NCI-H2081 (cell line): ENCODE measurements at places on chromosomes 4 and X.

DNA sequence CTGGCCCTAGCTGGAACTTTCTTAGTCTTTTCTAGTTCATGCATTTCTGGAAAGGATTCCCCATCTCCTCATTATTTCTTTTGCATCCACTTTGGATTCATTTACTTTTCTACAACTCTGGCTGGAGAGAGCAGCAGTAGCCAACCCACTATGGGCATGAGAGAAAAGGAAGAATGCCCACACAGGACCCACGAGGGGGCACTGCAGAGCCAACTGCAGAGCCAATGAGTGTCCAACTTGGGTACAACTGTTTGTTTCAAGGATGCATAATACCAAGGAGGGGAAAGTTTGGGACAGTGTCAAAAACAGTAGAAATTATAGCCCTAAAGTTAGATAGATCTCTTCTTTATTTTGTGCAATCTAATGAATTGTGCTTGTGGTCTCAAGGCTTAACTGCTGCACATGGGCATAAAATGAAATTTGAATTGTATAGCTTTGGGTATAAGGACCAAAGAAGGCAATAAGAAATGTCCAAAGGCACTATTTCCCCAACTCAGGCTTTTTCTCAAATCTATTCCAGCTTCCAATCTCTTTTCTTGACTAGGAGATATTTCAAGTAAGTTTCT, 230.6 kb downstream of the NSUN7 start:
- no peak for DNase-seq

DNA sequence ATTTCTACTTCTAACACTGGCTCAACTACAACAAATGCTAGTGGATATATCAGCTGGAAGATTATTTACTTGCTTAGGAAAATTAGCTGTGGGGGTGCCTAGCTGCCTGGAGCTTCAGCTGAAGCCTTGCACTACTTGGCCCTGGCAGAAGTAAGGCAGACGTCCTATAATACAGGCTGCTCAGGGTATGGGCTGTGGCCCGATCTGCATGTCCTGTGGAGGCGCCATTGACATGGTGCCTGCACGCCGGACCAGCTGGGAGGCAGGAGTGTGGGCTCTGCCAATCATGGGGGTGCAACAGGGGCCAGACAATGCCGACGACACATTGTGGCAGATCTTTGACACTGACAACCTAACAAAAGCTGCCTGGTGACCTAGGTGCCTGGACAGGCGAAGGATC, 31.6 kb upstream of the UCP1 start:
- DNase-seq = no peak

- no peak for DNase-seq
These were observed 138.9 kb downstream of the NPNT start for GRCh38 chr4:106034220-106034619.

- DNase-seq = no peak
These were observed 256.8 kb downstream of the DHRSX start for GRCh38 chrX:2243913-2244460.

- no peak for DNase-seq
These were observed 30.2 kb downstream of the NEK1 start for GRCh38 chr4:169582203-169582602.

- no peak for DNase-seq
These were observed 368.8 kb downstream of the GASK1B start for GRCh38 chr4:157803845-157804521.

DNA sequence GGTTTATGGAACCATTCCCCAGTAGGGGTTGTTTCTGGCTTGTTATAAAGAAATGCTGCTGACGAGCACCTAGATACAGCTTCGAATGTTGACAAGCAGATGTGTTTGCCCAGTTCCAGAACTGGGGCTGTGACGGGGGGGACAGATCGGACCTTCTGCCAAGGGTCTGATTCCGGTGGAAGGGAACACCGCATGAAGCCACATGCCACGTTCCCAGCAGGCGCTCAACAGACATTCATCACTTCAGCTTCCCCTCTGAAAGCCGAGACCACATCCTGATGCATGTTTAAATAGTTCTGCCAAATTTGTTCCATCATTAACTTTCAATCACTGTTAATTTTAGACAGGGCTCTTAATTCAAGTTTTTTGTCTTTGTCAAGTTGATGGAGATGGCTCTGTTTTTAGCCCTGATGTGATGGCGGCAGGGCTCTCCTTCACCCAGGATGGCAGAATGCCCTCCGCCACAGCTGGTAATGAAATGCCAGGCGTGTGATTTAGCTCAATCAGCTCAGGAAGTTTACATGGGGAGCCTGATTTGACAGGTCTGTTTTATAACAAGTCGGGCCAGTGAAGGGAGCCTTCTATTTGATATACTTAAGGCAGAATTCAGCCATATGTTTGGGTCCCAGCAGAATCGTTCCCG, 57.4 kb downstream of the PSAPL1 start:
- DNase-seq = peak; percentile 80

GRCh38 chr4:26317766-26318165, 3.0 kb upstream of the RBPJ start:
- no peak for DNase-seq

DNA sequence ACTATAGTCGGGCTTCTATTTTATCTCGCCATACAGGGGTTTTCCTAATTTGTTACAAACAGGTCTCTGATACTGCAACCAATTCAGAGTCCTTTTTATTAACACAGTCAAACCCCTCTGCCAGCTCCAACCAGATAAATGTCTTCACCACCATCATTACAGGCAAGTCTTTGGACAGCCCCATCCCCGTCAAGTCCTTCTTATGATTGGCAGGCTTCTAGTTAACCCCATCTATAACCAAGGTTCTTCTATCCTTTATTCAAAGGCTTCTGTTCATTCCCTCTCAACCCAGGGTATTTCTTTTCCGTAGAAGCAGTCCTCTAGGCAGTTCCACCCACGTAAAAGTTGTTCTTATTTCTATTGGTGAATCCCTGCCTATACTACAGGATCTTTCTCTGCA, 29.9 kb upstream of the FOXR2 start:
- DNase-seq = no peak

DNA sequence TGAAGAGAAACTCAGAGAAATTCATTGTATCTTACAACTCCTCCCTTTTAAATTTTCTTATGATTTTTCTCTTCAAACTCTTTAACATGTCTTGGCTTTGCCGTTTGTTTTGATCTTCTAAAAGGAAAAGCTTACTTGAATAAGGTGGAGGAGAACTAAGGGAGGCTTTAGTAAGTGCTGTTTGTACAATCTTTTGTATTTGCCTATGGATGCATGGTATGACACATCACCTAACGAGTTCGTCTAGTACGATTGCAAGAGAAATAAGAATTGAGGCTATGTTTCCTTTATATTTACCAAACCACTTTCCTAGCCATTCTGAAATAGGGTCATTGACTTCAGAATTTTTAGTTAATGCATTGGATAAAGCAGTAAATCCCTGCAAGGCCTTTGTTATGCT, 8.4 kb upstream of the BST1 start:
- DNase-seq = no peak

GRCh38 chr4:48296365-48296764, 26.7 kb upstream of the TEC start:
- no peak for DNase-seq

GRCh38 chr4:131459430-131460101, 1689.5 kb upstream of the PCDH10 start:
- no peak for DNase-seq

DNA sequence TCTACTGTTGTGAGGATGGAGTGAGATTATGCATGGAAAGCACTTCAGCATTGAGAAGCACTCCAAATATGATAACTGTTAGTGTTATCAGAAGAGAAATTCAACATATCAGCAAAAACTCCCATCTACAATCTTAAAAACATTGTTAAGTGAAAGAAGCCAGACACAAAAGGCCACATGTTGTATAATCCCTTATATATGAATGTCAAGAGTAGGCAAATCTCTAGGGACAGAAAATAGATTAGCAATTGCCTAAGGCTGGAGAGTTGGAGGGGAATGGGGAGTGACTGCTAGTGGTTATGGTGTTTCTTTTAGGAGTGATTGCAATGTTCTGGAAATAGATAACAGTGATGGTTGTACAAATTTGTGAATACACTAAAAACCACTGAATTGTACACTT, 122.5 kb upstream of the LNX1 start:
- no peak for DNase-seq

DNA sequence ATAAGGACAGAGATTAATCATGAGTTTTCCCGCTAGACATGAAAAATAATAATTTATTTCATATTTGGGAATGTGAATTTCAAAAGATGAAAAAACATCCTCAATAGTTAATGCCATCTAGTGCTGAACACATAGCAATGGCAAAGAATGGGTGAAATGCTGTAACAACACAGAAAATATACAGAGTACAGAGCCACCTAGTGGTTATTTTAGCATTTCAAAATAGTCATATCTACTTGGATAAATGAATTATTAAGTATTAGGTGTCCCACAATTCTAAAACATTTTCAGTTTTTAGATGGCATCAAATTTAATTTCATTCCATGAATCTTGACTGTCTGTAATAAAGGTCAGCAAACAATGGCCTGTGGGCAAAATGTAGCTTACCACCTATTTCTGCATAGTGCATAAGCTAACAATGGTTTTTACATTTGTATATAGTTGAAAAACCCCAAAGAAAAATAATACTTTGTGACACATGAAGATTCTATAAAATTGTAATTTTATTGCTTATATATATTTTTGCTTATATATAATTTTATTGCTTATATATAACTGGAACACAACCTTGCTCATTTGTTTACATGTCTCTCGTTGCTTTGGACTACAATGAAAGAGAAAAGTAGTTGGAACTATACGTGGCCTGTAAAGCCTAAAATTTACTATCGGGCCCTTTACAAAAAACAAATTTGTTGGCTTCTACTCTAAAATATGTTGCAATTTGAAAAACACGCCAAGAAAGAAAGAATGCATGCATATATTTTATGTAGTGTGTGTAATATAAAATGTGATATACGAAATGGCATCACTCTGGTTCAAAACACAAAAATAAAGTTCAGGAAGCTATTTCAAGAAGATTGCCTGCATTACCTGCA, 99.1 kb upstream of the FAM47C start:
- DNase-seq = peak; percentile 24

GRCh38 chrX:35726176-35726575, 72.0 kb upstream of the MAGEB16 start:
- DNase-seq = no peak

DNA sequence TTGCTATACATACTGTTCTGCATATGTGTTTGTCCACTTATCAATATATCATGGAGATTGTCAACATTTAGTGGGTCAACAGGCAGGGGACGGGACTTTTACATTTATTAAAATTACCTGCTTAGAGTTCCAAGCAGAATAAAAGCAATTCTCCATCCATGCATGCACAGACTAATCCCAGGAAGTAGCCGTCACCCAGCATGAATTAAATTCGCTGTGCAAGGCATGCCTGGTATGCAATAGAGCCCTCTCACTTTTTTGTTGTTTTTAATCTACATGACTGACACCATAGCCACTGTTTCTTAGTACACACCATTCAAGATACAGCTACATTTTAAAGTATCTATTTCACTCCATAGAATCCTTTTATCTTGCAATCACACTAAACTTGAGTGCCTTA, 108.9 kb downstream of the USP46 start:
- DNase-seq = no peak

DNA sequence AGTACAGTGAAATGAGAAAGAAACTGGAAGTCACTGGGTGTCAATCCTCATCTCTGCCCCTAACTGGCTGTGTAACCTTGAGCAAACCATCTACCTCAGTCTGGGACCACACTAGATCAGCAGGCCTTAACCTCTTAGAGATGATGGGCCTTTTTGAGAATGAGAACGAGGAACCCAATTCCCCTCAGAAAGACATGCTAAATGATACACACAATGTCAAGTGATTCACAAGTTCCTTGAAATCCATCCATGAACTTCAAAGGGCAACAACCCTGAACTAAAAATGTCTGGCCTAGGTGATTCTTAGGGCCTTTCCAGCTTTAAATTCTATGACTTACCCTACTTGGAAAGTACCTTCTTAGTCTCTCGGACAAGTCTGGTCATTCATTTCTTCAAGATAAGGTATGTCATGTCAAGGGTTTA, 47.4 kb downstream of the ACSL4 start:
- no peak for DNase-seq

DNA sequence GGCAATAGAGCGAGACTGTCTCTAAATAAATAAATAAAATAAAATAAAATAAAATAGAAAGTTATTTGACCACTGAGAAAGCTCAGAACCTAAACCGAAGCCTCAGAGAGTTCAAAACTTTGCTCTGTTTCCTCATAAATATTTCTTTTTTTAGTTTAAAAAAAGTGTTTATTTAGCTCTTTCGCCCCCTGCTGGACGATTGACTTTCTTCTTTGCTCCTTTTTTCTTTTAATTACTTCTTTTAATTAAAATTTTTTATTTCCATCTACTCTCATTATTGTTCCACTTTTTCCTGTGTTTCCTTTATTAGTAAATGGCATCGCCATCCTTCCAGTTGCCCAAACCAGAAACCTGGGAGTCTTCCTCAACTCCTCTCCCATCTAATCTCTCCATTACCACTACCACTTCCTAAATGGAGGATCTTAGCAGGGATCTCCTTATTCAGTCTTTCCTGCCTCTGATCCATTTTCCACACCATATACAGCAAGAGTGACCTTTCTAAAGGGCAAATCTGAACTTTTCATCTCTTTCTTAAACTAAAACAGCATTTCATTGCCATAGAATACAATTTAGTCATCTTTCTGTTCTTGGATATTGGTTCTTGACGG, 728 bp upstream of the IL13RA2 start:
- DNase-seq = no peak

GRCh38 chr4:84279678-84280077, 219.4 kb downstream of the NKX6-1 start:
- DNase-seq = no peak

DNA sequence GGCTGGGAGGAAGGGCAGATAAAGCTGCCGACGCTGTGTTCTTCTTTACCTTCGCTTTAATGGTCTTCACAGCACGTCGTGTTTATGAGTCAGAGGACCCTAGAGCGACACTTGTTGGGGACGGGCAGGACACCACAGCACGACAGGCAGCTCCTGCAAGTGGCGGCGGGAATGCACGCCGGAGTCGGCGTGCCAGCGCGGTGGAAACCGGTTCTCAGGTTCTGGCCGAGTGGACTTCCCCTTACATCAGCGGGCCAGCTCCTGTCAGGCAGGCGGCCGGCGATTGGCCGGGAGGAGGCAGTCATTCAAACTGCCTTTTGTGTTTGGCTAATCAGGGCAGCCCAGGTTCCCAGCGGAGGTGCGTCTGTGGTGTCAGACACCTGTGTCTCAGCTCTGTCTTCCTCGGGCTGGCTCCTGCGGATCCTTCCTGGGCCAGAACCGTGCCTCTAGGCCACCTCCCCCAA, 150.9 kb downstream of the SHROOM3 start:
- peak; percentile 92 for DNase-seq

DNA sequence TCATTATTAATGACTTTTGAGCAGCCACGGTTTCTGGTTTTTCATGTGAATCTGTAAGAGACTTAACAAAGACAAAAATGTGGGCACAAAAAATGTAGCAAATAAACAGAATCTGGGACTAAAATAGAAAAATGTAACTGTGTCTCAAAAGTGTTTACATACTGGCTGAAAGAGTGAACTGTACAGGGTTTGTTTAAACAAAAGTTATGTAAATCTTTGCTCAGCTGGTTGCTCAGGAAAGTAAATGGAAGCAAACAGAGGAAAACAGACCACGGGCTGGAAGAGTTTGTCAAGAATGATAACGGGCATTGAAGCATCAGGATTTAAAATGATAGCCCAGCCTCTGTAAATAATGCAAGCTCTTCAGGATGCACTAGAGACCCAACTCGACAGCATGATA, 921.8 kb upstream of the FTHL17 start:
- DNase-seq = peak; percentile 62

GRCh38 chr4:66307641-66308438, 637.6 kb upstream of the EPHA5 start:
- no peak for DNase-seq

- no peak for DNase-seq
These were observed 5.1 kb upstream of the FAM184B start for GRCh38 chr4:17786567-17786966.

- no peak for DNase-seq
These were observed 44.1 kb upstream of the TLL1 start for GRCh38 chr4:165828928-165829327.
